B cell (primary cell): ENCODE measurements at places on chromosomes 1 and 21.

GRCh38 chr1:30507401-30508174 lies 215.8 kb downstream of the MATN1 start:
- H3K27me3 ChIP-seq, result no peaks in the 10 kb centered on the region
- DNase-seq, result no peak
- H3K27ac ChIP-seq, result no peak overlapping the region
- no peak overlapping the region for H3K4me3 ChIP-seq

DNA sequence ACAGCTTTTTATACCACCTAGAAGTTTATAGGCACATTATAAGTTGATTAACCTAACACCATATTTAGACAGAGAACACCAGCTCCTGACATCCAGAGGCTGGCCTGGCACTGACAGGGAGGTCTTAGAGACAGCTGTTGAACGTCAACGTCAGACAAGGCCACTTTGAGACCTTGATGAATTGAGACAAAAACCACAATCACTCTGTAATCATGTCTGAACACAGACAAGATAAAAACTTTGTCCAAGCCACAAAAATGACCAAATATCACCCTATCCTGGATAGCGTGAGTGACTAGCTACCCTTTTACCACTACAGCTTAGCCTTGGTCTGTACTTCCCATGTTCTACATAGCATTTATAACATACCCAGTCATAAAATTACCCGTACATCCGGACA lies 403.6 kb upstream of the CHRM3 start:
- H3K4me3 ChIP-seq, result no peak overlapping the region
- H3K4me1 ChIP-seq, result no peaks in the 10 kb centered on the region
- DNase-seq, result no peak
- H3K27me3 ChIP-seq, result no peaks in the 10 kb centered on the region
- no peaks in the 10 kb centered on the region for H3K36me3 ChIP-seq

- H3K4me3 ChIP-seq, result peak overlapping the region; percentile 89
- H3K4me1 ChIP-seq, result peaks cover 62% of the 10 kb centered on the region
- H3K27ac ChIP-seq, result peak overlapping the region; percentile 96
- no peak for DNase-seq
- no peaks in the 10 kb centered on the region for H3K27me3 ChIP-seq
Observed at GRCh38 chr1:110874324-110875215, 1.6 kb downstream of the CD53 start.

DNA sequence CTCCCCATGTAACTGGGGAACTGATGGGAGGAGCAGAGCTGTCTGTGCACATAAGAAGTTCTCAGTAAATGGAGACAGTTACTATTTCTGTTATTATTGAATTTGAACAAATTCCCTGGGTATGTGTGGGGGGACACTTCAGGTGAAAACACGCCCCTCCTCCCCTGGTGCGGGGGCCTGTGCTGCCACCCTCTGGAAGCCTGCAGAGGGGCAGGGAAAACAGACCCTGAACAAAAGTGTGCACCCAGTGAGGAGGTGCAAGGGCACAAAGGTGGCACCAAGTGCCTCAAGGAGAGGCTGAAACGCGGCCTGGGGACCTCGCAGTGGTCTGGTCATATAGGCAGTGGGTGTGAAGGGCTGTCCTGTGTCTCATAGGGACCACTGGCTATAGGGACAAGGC lies 18.2 kb upstream of the NADK start:
- peak; percentile 40 for DNase-seq
- H3K27me3 ChIP-seq, result no peaks in the 10 kb centered on the region
- peaks cover 5% of the 10 kb centered on the region for H3K36me3 ChIP-seq
- no peak overlapping the region for H3K27ac ChIP-seq
- H3K4me3 ChIP-seq, result no peak overlapping the region

DNA sequence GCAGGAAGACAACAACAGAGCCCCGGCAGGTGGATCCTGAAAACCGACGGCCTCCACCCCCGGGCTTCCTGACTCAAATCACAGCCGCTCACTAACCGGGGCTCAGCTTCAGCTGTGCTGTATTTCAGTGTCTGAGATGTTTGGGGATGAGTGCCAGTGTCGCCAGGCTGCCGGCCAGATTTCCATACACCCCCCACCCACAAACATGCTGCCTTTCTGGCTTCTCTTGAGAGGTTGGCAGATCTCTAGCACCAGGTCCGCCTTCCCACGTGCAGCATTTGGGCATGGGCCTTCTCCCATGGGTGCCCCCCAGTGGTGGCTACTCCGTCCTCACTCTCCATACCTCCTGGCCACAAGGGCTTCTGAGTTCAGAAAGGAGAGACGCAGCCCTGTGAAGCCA lies 34.8 kb downstream of the KCNAB2 start:
- H3K4me1 ChIP-seq, result no peaks in the 10 kb centered on the region
- H3K27me3 ChIP-seq, result no peaks in the 10 kb centered on the region
- H3K36me3 ChIP-seq, result peaks cover 48% of the 10 kb centered on the region
- no peak overlapping the region for H3K4me3 ChIP-seq

- H3K27me3 ChIP-seq, result no peaks in the 10 kb centered on the region
- H3K27ac ChIP-seq, result no peak overlapping the region
- no peak for DNase-seq
Observed at GRCh38 chr1:192968323-192968722, 90.8 kb downstream of the UCHL5 start.

DNA sequence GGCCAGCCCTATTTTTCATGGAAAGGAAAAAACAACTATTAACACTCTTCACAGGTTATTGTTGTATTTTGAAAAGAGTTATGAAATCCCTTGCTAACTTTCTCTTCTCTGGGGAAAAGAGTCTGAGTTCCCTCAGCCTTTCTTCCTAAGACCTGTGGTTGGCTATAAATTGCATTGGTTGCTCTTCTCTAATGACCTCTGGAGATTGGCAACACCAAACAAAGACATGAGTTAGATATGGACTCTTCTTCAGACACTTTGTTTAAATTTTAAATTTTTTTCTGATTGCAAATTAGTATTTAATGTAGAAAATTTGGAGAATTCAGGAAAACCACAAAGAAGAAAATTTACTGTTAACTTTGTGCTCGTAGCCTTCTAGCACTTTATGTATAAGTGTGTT lies 275.7 kb downstream of the PBX1 start:
- H3K27me3 ChIP-seq, result no peaks in the 10 kb centered on the region
- H3K4me1 ChIP-seq, result no peaks in the 10 kb centered on the region
- H3K27ac ChIP-seq, result no peak overlapping the region
- H3K4me3 ChIP-seq, result no peak overlapping the region

DNA sequence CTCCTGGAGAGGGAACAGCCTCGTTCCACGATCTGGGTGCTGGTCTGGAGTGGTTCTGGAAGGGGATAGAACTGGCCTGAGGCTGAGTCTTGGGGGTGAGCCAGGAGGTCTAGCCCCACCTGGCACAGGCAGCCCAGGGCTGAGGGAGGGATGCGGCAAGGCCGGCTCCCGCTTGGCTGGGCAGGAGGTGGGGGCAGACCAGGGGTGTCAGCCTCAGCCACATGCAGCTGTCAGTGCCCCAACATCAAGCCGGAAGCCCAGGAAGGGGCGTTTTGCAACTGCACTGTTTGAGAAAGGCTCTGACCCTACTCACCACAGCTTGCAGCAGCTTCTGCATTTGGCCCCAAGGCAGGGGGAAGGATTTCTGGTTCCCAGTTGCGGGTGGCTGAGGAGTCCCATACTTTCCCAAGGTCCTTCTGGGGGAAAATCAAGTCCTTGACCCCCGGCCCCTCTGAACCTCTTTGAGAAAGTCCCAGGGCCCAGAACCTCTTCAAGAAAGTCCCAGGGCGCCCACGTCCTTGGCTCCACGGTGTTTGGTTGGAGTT lies 2.0 kb downstream of the EFHD2 start:
- H3K27ac ChIP-seq, result peak overlapping the region; percentile 43
- H3K27me3 ChIP-seq, result no peaks in the 10 kb centered on the region
- DNase-seq, result peak; percentile 87
- peak overlapping the region; percentile 67 for H3K4me3 ChIP-seq
- H3K36me3 ChIP-seq, result no peaks in the 10 kb centered on the region

- H3K36me3 ChIP-seq, result no peaks in the 10 kb centered on the region
- no peaks in the 10 kb centered on the region for H3K4me1 ChIP-seq
- no peak overlapping the region for H3K27ac ChIP-seq
- H3K27me3 ChIP-seq, result peaks cover 2% of the 10 kb centered on the region
- DNase-seq, result no peak
- no peak overlapping the region for H3K4me3 ChIP-seq
Observed at GRCh38 chr1:48523558-48523957, 51.6 kb upstream of the SPATA6 start.

DNA sequence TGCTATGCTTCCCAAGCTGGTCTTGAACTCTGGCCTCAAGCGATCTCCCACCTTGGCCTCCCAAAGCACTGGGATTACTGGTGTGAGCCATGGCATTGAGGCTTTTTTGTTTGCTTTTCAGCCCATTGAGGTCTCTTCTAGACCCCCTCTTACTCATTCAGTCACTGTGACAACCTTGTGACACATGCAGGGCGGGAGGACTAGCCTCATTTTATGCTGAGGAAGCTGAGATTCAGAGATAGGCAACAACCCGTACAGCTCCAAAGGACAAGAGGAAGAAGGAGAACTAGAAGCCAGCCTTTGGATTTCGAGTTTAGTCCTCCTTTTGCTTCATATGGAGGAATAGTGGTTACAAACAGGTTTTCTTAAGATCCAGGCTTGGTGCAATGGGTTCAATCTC lies 83.9 kb upstream of the WDR26 start:
- H3K36me3 ChIP-seq, result no peaks in the 10 kb centered on the region
- no peaks in the 10 kb centered on the region for H3K4me1 ChIP-seq
- H3K27ac ChIP-seq, result no peak overlapping the region
- no peaks in the 10 kb centered on the region for H3K27me3 ChIP-seq

- no peaks in the 10 kb centered on the region for H3K36me3 ChIP-seq
- no peak overlapping the region for H3K27ac ChIP-seq
- peaks cover 3% of the 10 kb centered on the region for H3K4me1 ChIP-seq
- DNase-seq, result no peak
Observed at GRCh38 chr1:8010080-8010664, 15.9 kb downstream of the ERRFI1 start.

GRCh38 chr1:212565079-212565478 lies 43.5 kb upstream of the ATF3 start:
- no peaks in the 10 kb centered on the region for H3K36me3 ChIP-seq
- H3K4me3 ChIP-seq, result no peak overlapping the region
- no peak for DNase-seq
- H3K4me1 ChIP-seq, result peaks cover 14% of the 10 kb centered on the region

GRCh38 chr21:38652396-38652795 lies 153.3 kb upstream of the ETS2 start:
- peaks cover 8% of the 10 kb centered on the region for H3K27me3 ChIP-seq
- no peaks in the 10 kb centered on the region for H3K36me3 ChIP-seq
- H3K4me3 ChIP-seq, result no peak overlapping the region
- no peaks in the 10 kb centered on the region for H3K4me1 ChIP-seq

GRCh38 chr1:199377211-199377610 lies 650.3 kb upstream of the NR5A2 start:
- H3K27ac ChIP-seq, result no peak overlapping the region
- no peak for DNase-seq
- no peaks in the 10 kb centered on the region for H3K27me3 ChIP-seq
- H3K4me3 ChIP-seq, result no peak overlapping the region
- no peaks in the 10 kb centered on the region for H3K4me1 ChIP-seq

DNA sequence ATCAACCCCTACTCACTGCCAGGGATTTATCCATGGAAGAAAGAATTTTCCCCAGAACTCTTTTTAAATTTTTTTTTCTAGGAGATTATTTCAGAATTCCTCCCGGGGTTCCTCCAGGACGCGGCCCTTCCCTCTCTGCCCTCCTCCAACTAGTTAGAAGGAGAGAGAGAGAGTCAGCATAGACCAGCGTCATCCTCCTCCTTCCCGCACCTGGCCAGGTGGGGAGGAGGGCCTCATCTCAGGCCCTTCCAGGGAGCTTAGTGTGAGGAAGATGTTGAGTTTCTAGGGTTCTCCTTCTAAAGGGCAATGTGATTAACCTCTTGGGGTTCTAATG lies 63.6 kb downstream of the CDK18 start:
- H3K36me3 ChIP-seq, result no peaks in the 10 kb centered on the region
- H3K27me3 ChIP-seq, result peaks cover 52% of the 10 kb centered on the region

DNA sequence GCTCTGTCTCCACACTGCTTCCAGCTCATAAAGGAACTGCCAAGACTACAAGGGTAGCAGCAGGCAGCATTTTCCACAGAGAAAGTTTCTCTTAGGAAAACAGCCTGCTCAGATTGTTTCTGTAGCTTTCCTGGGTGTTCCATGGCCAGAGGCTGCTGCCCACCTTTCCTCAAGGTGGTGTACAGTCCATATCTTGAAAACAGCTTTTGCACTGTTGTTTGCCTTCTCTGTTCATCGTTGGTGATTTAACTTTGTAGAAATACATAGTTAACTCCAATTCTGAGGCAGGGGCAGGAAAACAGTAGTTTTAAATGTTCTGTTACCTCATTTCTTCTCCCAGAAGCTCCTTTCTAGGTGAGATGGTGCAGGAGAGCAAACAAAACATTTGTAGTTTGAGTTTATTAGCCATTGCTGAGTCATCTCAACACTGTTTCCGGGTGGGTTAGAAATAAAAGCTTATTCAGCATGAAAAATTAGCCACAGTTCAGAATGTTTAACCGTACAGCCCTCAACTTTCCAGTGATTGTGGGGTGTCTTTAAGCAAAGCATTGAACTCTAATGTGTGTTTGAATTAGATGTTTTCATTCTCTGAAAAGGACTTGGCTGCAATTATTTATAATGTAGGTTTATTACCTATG lies 41.7 kb downstream of the DIP2A start:
- H3K4me3 ChIP-seq, result no peak overlapping the region
- no peak overlapping the region for H3K27ac ChIP-seq

DNA sequence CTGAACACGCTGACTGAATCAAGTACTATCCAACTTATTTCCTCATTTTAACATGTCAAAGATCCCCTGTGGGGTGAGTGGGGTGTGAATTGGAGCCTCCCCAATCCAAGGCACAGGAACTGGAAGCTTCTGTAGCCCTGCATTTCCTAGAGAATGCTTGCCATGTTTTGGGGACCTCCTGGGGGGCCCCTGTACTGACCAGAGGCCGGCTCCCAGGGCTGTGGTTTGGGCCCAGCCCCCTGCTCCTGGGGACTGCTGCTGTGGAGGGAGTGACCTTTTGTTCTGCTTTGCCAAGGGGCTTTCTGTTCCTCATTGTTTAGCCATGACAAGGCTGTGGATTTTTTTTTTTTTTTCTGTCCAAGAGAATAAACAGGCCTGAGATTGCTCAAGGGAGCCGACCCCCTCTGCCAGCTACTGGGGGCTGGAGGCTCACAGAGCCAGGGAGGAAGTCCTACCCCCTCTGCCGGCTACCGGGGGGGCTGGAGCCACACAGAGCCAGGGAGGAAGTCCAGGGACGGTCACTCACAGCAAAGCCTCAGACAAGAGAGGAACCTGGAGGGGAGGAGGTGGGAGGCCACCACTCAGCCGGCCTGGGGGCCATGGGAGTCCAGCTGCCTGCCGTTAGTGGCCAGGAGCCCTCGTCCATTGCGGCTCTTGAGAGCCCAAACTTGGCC lies 17.4 kb downstream of the TNFRSF1B start:
- DNase-seq, result peak; percentile 60
- H3K36me3 ChIP-seq, result no peaks in the 10 kb centered on the region
- H3K4me1 ChIP-seq, result peaks cover 62% of the 10 kb centered on the region

- DNase-seq, result no peak
- H3K4me1 ChIP-seq, result no peaks in the 10 kb centered on the region
- H3K27me3 ChIP-seq, result no peaks in the 10 kb centered on the region
- H3K27ac ChIP-seq, result peak overlapping the region; percentile 46
Observed at GRCh38 chr1:26771643-26772321, 16.0 kb upstream of the PIGV start.

- no peak for DNase-seq
- peaks cover under 1% of the 10 kb centered on the region for H3K4me1 ChIP-seq
- no peaks in the 10 kb centered on the region for H3K27me3 ChIP-seq
- no peak overlapping the region for H3K4me3 ChIP-seq
- no peak overlapping the region for H3K27ac ChIP-seq
- H3K36me3 ChIP-seq, result no peaks in the 10 kb centered on the region
Observed at GRCh38 chr1:74728736-74729135, 4.1 kb downstream of the CRYZ start.
